Activated CD4-positive, alpha-beta T cell treated with anti-CD3 and anti-CD28 coated beads for 36 hours (primary cell): ENCODE measurements at places on chromosomes 6 and 20. TPM values are rescaled to one million over a fixed set of nuclear protein-coding genes. Genes with fewer than 3 reads are reported as not detected.

DNA sequence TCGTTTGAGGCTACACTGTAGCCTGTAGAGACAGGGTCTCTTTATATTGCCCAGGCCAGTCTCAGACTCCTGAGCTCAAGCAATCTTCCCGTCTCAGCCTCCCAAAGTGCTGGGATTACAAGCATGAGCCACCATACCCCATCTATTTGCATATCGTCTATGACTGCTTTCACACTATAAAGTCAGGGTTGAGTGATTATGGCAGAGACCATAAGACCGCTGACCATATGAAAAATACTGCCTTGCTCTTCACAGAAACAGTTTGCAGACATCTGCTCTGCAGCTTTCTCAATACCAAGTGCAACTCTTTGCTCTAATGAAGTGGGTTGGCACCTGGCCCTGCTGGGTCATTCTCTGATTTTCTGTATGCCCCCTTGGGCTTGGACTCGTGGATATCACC, 79.5 kb upstream of the PAK5 start:
- DNase-seq, result no peak

ETV7 gene
- total RNA-seq, result 2.4 TPM

- no peak for DNase-seq
These were observed 144.4 kb upstream of the PDE10A start for GRCh38 chr6:165807249-165807960.

- no peak for DNase-seq
These were observed 94.8 kb upstream of the SCAF8 start for GRCh38 chr6:154638369-154638768.

SLC13A3 gene
- 0.07 TPM for total RNA-seq

GRCh38 chr6:170230520-170231292, 60.2 kb downstream of the DLL1 start:
- DNase-seq, result no peak

C4A gene
- 3.4 TPM for total RNA-seq

BPI gene
- not detected for total RNA-seq

GRCh38 chr20:55132523-55132922, 657.1 kb downstream of the DOK5 start:
- no peak for DNase-seq

DNA sequence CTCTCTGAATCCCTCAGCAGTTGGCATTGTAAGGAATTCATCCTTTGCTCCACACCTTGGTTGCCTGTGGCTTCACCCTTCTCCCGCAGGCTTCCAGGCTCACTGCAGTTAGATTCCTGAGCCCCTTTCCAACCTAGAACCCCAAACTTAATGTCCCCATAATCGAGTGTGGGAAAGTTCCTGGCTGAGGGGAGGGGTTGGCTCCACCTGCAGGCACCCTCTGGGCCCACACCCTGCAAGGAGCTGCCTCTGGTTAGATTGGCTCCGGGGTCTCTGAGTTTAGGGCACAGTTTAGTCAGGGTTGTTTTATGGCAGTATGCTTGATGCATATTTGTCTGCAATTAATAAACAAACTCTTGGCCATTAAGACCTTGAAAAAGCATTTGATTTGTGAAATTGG, 63.4 kb downstream of the MTHFD1L start:
- no peak for DNase-seq

DNA sequence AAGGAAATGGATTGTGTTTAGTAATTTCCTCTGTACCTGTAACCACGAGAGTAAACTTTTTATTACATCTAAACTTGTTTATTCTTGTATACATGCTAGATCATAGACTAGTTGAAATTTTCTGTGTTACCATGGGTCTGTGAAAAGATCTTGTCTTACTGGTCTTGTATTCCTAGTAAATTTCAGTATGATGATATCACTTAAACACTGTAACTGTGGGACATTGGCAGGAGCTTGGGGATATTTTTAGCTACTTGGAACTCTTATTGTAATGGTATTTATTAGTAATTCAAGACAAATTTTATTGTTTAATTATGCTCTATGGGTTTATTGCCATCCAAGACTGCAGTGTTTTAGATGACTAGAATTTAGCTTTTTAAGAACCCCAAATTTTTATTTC, 25.9 kb upstream of the TULP4 start:
- DNase-seq, result no peak

DNA sequence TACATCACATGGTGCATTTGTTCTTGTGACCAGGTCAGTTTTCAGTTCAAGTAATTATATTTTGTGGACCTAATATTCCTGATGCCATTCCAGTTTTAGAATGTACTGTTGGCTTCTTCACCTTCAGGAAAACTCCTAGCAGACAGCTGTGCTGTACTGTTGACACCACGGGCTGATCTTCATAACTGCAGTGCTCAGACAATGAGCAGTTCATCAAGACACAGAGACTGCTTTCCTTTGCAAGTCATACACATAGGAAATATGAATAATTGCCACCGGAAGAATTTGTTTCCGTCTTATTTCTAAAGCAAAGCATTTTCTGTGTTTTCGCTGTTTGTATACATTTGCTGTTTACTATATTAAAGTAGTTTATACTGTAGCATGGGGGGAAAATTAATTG, 89.8 kb downstream of the C6orf118 start:
- DNase-seq, result no peak

DEFB124 gene
- total RNA-seq, result not detected

RIN2 gene
- not detected for total RNA-seq

DNA sequence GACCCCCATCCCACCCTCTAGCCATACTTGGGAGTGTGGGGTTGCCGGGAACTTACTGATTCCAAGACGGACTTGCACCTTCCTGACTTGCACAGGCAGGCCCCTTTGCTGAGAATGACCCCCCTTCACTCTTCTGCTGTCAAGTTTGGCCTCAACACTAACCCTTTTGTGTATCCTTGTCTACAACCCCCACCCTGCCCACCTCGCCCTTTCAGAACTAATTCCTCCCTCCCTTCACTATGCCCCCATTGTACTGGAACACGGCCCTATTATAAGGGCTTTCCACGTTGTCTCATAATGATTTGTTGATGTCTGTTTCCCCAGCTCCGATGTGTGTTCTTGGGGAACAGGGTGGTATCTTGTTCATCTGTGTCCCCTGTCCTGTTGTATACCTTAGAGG, 4.4 kb upstream of the NEDD9 start:
- DNase-seq, result no peak

GRCh38 chr6:37365791-37366190, 12.0 kb downstream of the RNF8 start:
- no peak for DNase-seq

GRCh38 chr6:90044182-90044832, 150.0 kb downstream of the GJA10 start:
- no peak for DNase-seq

- DNase-seq, result peak; percentile 84
These were observed 28.8 kb upstream of the CCND3 start for GRCh38 chr6:41970436-41970846.

SAPCD1 gene
- total RNA-seq, result 13.2 TPM

CTAGE9 gene
- not detected for total RNA-seq

DNA sequence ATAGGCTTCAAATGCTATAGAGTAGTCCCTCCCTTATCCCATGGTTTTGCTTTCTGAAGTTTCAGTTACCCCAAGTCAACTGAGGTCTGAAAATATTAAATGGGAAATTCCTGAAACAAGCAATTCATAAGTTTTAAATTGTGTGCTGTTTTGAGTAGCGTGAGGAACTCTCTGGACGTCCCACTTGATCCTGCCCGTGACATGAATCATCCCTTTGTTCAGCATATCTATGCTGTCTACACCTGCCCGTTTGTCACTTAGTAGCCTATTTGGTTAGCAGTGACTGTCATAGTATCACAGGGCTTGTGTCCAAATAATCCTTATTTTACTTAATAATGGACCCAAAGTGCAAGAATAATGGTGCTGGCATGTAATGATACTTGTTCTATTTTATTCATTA, 5.0 kb downstream of the PCMT1 start:
- no peak for DNase-seq

- no peak for DNase-seq
These were observed 371.3 kb downstream of the ARHGAP18 start for GRCh38 chr6:129338683-129339082.
